ENCODE measurements at places on chromosomes 1 and 21. TPM values are rescaled to one million over a fixed set of nuclear protein-coding genes. Genes with fewer than 3 reads are reported as not detected.

The IGFN1 gene
- total RNA-seq = not detected

DNA sequence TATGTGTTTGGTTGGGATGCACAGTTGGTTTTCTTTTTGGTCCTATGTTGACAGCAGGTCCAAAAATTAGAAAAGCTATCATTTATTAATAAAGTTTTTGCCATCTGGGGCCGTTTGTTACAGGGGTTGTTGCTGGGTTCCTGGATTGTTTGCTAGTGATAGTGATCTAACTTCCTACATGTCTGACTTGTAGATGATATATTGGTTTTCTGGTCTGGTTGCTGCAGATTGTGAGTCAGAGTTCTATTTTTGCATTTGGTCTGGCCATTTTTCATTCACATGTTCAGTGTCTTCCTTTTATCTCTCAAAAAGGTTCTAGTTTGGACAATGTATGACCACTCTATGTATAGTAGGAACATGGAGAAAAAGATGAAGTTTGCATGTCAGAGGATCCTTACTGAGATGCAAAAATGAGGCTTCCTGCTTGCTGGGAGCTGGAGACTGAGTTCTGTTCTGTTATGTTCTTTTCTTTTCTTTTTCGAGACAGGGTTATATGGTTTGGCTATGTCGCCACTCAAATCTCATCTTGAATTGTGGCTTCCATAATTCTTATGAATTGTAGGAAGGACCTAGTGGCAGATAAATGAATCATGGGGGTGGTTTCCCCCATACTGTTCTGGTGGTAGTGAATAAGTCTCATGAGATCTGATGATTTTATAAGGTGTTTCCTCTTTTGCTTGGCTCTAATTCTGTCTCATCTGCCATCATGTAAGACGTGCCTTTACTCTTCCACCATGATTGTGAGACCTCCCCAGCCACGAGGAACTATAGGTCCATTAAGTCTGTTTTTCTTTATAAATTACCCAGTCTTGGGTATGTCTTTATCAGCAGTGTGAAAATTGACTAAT, 4.2 kb upstream of the NVL start:
- peak; percentile 12 for DNase-seq

DNA sequence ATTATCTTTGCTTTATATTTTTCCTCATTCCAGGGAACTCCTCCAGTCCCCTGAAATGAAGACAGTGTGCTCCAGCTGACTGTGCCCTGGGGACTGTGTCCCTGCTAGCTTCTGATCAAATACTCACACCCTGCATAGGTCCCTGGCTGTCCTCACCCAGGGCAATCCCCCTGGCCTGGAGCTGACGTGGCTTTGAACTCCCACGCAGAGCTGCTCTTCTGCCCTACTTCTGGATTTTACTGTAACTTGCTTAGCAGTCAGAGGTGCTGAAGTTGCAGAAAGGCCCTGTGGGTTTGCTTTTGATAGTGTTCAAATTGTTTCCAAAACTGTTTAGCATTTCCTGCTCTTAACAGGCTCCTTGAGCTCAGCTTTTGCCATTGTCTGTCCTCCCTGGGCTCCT, 186.5 kb downstream of the FASLG start:
- no peak for DNase-seq

DNA sequence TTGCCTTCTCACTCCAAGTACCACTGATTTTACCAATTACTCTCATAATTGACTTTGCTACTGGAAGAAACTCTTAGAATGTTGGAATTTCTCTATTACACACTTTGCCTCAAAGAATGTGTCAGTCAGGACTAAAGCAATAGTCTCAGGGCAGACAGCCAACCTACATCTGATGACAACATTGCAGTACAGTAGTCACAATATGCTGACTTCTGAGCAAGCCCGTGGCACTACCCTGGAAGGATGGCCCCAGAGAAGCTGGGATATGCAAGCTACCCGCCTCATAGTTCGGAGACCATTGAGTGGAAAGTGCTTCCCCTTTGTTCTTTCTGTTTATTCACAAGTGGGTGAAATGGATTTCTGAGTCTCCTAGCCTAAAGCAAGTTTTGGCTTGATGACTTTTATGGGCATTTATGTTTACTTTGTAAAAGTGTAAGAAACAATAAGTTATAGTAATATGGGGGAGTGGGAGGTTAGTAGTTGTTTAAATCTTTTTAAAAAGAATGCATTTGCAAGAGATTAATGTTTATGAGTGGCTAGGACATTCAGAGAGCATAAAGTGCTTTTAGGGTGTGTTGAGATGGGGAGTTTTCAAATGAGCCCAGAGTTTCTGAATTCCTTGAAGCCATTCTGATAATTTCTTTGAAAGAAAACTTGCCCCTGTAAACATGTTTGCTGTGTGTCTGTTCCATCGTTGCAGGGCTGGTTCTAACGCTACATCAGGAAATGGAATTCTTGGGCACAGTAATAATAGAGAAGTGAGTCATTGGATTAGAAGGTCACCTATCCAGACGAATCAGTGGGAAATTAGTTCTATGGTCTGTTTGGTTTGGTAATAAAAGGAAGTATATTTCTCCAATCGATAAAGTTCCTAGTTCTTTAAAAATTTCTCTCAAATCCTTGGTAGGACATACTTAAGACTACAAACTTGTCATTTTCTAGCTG, 63.8 kb downstream of the LMO4 start:
- peak; percentile 47 for DNase-seq

- DNase-seq = peak; percentile 43
Observed at GRCh38 chr21:37266515-37267221, 466 bp downstream of the VPS26C start.

DNA sequence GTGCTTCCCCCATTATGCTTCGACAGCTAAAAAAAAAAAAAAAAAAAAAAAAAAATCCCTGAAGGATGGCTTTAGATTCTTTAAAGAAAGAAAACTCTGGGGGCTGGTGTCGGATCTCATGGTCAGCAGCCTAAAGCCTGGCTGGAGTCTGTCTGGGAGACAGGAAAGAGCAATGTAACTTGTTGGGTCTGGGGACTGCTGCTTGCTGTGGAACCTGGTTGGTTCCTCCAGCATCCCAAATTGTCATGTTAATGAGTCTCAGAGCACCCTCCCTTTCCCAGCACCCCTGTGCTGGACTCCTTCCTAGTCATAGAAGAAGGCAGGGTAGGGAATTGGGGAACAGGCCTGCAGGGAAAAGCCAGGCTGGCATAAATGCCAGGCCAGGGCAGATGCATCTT, 3.0 kb downstream of the KCNC4 start:
- no peak for DNase-seq

DNA sequence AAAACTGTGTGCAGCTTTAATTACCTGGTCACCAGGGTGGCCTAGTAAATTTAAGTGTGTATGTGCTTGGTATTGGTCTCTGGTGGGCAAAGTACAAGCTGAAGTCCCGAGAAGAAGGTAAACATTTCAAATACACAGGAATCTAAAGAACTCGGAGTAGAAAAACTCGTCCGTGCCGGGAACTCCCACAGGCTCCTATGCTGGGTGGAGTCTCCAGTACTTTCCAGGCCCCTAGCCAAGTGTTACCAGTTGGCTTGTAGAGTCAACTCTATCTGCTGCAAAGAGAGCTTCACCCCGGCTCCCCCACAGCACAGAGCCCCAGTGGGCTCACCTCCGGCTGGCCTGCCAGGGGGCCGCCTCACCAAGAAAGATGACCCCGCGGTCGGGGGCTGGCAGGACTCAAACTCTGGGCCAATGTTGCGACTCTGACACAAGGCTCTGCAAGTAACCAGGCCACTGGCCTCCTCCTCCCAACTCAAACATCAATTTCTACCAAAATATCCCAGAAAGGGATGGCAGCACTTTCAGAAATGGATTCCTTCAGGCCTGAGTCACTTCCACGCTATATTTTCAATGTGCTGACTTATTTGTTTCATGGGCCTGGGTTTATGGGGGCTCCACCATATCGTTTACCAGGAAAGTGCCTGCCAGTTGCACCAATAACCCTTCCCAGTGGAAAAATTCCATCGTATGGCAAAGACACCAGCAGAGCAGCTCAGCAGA, 73.9 kb downstream of the SLC66A1 start:
- DNase-seq = peak; percentile 35

- no peak for DNase-seq
Observed at GRCh38 chr1:174165471-174166137, 6.3 kb downstream of the RABGAP1L start.

GRCh38 chr21:41564871-41565274, 56.9 kb upstream of the TMPRSS2 start:
- peak; percentile 78 for DNase-seq

DNA sequence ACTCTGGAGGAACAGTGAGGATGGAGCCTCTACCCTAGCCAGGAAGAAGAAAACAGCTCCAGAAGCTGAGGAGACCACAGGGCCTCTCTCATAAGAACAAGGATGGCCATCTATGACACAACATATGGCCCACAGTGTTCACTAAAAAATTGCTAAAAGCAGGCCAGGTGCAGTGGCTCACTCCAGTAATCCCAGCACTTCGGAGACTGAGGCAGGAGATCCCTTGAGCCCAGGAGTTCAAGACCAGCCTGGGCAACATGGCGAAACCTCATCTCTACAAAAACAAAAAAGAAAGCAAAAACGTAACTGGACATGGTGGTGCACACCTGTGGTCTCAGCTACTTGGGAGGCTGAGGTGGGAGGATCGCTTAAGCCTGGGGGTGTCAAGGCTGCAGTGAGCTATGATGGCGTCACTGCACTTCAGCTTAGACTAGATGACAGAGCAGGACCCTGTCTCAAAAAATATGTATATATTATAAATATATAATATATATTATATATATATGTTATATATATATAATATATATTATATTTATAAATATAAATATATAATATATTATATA, 103.1 kb downstream of the TOMM20 start:
- DNase-seq = no peak

The PYHIN1 gene
- total RNA-seq = not detected

DNA sequence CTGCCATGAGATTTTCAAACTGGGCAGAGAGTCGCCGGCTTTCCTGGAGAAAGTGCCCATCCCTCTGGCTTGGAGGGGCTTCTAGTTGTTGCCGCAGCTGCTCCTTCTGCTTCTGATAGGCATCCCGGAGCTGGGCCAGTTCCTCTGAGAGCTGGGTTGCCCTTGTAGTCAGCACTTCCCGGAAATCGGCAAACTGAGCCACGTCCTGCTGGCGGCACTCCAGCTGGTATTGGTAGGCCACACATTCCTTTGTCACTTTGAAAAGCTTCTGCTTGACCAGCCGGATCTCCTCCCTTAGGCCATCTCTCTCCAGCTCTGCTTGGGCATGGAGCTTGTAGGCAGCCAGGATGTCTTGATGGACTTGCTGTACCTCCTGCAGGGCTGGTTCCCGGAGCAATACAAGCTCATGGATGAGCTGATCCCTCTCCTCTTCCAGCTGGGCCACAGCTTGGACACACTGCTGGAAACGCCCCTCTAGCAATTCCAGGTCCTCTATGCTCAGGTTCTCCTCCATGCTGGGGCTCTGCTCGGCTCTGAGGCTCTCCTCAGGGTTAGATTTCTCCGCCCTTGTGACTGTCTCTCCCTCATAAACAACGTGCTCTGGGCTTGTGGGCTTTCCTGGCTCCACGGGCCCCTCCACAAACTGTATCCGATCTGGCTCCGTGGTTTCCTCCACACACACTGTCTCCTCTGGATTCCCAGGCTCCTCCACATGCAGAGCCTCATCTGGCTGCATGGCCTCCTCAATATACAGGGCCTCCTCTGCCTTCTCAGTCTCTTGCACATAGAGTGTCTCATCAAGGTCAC, 7.3 kb downstream of the SYNC start:
- peak; percentile 68 for DNase-seq

DNA sequence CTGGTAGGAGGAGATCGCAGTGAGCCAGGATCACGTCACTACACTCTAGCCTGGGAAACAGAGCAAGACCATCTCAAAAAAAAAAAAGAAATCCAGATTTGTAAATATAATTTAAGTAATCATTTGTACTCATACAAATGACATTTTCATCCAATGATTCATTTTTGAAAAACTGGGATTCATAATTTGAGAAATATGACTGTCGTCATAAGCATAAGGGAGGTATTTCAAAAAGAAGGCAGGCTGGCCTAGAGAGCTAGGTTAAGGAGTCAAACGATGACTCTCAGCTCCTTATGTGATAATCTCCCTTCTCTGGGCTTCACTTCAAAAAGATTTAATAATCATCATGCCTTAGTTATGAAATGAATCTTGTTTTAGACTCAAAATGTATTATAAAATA, 2.3 kb downstream of the GART start:
- no peak for DNase-seq

The LENEP gene
- 0.40 TPM for total RNA-seq

- DNase-seq = peak; percentile 93
Observed at GRCh38 chr1:94068096-94068998, 52.6 kb downstream of the ABCA4 start.

The BCL10 gene
- 92.5 TPM for total RNA-seq

GRCh38 chr1:45359882-45360513, 19.8 kb upstream of the MUTYH start:
- DNase-seq = peak; percentile 80

DNA sequence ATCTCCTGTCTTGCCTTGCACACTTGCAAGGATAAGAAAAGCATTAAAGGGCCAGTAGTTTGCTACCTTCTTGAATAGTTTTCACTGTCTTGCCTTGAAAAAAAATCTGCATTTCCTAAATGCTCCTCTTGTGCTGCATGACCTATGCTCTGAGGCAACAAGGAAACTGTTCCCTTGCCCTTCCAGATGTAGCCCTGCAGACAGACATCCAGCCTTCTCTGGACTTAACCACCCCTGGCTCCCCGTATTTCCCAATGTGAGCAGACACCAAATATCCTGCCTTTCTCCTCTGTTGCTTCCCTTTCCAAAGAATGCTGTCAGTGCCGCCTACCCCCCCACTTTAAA, 177.6 kb downstream of the GABPA start:
- DNase-seq = no peak

DNA sequence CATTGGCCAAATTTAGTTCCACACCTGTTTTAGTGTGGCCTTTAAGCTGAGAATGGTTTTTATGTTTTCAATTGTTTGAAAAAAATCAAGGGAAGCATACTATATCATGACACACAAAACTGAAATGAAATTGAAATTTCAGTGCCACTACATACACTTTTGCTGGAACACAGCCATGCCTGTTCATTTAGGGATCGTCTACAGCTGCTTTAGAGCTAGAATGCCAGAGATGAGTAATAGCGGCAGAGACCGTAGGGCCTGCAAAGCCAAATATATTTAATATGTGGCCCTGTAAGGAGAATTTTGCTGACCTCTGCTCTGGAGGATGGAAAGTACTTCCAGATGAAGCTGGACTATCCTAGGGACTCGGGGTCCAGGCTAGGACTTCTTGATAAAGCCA, 62.5 kb upstream of the LYST start:
- no peak for DNase-seq

DNA sequence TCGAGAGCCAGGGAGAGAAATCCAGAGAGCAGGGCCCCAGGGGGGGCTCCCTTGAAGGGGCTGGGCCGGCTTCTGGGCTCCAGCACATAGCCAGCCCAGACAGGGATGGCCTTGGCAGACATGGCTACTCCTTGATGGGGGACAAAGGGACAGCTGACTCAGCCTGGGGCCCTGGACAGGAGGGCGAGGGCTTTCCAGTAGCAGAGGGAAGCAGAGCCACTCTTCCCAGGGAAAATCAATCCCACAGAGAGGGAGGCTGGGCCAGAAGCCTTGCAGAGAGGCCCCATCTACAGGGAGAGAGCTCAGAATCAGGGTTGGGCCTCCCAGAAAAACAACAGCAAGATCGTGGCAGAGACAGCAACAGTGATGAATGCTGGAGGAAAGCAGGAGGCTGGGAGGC, 15.6 kb downstream of the IGFN1 start:
- DNase-seq = no peak

The SH2D2A gene
- under 0.01 TPM for total RNA-seq
